ENCODE measurements at places on chromosomes 16 and 17.
A peak's percentile ranks its signal among the peaks of the same experiment; 100 is the strongest.

- DNase-seq = no peak
Measured at GRCh38 chr16:24088767-24089166, 167.4 kb upstream of the CACNG3 start.

DNA sequence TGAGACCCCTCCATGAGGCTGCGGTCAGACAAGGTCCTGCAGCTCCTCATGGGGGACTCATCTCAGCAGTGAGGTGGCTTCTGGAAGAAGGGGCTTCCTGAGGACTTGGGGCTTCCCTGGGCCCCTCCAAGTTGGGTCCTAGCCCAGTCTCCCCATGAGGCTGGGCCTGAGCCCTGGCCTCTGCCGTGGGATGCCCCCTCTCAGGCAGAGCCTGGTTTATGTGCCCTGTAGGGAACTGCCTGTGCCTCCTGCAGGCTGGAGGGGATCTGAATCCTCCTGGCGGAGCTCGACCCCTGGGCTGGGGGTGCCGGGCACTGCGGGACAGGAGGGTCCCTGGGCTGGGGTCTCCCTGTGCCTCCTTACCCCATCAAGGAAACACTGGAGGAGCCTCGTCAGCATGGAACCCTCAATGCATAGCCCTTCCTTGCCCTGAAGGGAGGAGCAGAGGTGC, 45.8 kb downstream of the TNFRSF13B start:
- no peak for DNase-seq

DNA sequence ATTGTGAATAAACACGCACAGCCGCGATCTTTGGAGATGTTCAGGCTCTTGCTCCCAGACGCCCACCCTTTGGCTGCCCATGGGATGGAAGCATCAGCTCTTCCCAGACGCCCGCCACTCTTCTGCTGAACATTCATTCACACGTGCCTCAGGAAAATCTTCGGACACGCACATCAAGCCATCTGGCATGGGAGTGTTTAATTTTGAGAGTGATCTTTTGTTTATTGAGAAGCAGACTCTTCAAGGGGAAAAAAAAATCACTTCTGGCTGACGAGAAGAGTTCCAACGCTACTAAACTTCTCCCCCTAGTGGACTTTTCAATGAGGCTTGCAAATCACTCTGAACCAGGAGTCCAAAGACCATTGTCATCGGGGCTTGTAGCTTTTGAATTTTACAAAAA, 62.0 kb upstream of the NUDT7 start:
- no peak for DNase-seq

- DNase-seq = no peak
Measured at GRCh38 chr16:31561426-31562233, 33.9 kb downstream of the AHSP start.

DNA sequence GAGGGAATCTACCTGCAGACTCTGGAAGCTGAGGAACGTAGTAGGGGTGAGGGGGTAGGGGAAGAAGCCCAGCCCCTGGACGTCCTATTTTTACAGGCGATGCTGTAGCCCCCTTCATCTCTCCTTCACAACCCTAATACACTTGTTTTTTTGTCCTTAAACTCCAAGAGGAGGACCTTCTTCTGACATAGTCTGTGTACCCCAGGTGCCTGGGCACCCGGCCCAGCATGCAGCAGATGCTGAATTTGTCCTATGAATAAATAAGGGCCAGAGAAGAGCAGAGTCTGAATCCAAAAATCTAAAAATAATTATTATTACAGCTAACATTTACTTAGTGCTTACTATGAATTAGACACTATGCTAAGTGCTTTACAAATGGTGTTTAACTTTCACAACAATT, 5.1 kb downstream of the KIF18B start:
- DNase-seq = no peak

GRCh38 chr17:30086896-30087295, 29.7 kb upstream of the NSRP1 start:
- DNase-seq = no peak

GRCh38 chr17:40318830-40319391, 9.9 kb downstream of the RARA start:
- no peak for DNase-seq

DNA sequence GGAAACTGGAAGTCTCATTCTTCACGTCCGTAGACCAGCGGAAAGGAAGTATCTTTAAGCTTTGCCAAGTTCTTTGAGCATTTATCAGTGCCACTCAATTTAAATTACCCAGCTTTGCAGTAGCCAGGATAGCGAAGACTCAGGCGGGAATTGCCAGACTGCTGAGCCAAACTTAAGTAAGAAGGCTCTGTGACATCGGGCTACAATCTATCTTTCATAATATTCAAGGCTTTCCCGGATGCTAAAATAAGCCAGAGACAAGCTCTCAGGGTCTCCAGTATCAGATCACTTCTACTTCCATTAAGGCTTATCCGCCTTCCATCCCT, 436 bp upstream of the BRIP1 start:
- peak; percentile 0 for DNase-seq

GRCh38 chr17:1486802-1487695, 5.4 kb downstream of the MYO1C start:
- DNase-seq = peak; percentile 46

DNA sequence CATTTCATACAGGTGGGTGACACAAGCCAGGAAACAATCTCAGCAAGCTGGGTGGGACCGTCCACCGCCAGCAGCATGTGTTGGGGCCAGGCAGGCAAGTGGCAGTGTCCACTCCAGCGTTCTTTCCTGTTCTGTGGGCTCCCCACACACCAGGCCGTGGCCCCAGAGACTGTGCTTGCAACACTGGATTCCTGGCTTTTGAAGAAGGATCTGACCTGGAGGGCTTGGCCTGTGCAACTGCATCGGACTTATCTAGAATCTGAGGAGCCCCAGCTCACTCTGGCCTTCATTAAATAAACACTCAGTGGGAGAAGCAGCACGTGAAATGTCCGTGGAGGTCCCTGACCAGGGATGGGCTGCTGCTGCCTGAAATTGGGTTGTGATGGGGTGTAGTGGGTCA, 3.2 kb downstream of the KSR1 start:
- DNase-seq = no peak

DNA sequence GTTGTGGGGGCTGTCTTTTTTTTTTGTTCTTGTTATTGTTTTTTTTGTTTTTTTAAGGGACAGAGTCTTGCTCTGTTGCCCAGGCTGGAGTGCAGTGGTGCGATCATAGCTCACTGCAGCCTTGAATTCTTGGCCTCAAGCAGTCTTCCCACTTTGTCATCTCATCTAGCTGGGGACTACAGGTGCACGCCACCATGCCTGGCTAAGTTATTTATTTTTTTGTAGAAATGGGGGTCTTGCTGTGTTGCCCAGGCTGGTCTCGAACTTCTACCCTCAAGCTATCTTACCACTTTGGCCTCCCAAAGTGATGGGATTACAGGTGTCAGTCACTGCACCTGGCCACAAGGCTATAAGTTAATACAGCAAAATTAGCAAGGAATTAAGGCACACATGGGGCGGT, 101.7 kb downstream of the ABCC1 start:
- no peak for DNase-seq

- no peak for DNase-seq
Measured at GRCh38 chr17:31811101-31811500, 47.9 kb downstream of the COPRS start.

GRCh38 chr16:13435873-13436474, 484.0 kb upstream of the ERCC4 start:
- DNase-seq = no peak

DNA sequence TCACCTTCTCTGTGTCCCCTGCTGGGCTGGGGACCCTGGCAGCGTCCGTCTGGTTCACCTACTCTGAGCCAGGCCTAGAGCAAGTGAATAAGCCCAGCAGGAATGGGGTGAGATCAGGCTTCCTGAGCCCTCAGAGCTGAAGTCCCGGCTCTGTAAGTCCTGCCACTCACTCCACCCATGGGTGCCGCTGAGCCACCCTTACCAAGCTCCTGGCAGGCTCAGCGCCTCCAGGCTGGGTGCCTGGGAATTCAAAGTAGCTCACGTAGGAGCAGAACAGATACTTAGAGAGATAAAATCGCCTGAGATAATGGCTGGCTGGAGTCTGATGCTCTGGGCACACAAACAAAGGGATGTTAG, 9.8 kb upstream of the LASP1NB start:
- DNase-seq = no peak

DNA sequence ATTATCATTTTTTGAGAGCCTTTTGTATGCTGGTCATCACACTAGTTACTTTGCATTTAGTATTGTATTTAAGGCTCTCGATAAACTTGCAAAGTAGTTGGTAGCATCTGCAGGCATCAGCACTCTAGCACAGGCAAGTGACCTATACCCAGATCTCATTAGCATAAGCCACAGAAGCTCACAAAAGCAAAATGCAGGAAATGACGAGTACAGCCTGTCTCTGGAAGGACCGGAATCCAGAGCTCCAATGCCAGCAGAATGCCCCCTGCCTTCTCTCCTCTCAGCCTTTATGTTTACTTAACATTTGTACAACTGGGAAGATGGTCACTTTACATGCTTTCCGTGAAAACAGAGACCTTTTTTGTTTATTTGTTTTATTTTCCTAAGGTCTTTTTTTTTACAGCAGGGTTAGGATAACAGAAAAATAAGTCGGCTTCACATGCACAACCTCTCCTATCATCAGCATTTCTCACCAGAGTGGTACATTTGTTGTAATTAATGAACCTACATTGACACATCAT, 45.4 kb upstream of the MYOCD start:
- no peak for DNase-seq

- DNase-seq = no peak
Measured at GRCh38 chr16:27729516-27730304, 179.8 kb downstream of the KATNIP start.

DNA sequence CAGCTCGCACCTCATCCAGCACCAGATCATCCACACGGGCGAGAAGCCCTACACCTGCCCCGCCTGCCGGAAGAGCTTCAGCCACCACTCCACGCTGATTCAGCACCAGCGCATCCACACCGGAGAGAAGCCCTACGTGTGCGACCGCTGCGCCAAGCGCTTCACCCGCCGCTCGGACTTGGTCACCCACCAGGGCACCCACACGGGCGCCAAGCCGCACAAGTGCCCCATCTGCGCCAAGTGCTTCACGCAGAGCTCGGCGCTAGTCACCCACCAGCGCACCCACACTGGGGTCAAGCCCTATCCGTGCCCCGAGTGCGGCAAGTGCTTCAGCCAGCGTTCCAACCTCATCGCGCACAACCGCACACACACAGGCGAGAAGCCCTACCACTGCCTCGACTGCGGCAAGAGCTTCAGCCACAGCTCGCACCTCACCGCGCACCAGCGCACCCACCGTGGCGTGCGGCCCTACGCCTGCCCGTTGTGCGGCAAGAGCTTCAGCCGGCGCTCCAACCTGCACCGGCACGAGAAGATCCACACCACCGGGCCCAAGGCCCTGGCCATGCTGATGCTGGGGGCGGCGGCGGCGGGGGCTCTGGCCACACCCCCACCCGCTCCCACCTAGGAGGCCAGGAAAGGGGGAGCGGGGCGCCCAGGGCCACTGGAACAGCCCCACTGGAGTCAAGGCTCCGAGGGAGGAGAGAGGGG, 7.5 kb downstream of the ZNF205 start:
- DNase-seq = no peak

DNA sequence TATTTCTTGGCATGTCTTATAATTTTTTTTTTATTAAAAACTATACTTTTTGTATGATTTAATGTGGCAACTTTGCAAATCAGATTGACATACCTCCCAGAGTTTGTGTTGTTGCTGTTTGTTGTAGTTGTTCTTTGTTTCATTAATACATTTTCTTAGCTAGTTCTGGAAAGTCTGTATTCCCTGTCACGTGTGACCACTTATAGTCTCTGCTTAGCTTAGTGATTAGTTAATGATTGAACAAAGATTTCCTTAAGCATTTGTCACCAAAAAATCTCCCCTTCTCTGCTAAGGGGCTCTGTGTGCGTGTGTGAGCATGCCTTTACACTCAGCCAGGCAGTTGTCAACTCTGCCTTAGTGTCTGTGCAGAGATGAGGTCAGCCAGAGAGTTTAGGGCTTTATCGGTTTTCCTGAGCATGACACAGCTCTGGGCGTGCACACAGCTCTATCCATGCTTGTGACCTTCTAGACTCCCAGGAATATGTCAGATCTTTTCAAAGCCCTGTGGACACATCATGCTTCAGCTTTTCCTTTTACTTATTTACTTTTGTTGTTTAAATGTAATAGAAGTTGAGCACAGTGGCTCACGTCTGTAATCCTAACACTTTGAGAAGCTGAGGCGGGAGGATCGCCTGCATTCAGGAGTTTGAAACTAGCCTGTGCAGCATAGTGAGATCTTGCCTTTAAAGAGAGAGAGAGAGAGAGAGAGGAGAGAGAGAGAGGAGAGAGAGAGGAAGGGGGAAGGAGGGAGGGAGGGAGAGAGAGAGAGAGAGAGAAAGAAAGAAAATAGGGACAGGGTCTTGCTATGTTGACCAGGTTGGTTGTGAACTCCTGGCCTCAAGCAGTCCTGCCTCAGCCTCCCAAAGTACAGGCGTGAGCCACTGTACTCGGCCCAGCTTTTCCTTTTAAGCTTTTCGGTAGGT, 21.9 kb downstream of the DNAI2 start:
- DNase-seq = no peak

DNA sequence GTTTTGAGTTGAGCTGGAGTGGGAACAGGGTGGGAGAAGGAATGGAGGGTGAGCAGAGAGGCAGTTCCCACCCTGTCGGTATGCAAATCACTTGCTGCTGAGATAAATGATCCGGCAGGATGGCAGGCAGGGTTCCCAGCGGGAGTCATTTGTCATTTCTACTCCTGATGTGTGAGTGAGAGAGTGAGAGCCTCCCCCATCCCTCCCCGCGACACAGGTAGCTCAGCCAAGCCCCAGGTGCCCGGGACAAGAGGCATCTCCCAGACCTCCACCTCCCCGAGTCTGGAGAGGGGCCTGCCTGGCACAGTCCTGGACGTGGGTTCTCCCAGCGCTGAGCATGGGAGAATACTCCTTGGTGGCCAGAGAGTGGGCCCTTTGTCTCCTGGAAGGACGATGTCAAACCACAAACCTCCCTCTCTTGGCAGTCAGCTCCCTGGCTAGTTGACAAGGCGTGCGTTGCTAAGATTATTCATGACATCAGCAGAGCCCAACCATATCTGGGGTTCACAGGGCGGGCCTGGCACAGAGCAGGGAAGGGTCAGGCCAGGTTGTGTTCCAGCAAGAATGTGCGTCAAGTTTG, 33.7 kb upstream of the TNRC6C start:
- DNase-seq = no peak

DNA sequence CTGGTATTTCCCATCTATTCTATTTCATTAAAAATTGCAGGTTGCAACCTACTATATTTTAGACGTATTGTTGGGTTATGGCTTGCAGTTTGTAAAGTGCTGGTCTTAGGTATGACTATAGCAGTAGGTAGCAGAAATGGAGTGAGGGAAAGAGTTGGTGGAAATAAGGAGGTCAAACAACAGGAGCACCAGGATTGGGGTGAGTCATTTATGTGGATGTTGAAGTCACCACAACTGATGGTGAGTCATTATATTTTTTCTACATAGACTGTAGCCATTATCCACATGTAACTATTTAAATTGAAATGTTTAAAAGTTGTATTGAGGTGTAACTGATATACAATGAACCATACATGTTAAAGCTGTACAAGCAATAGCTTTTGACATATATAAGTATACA, 25.0 kb upstream of the HS3ST3A1 start:
- DNase-seq = no peak

DNA sequence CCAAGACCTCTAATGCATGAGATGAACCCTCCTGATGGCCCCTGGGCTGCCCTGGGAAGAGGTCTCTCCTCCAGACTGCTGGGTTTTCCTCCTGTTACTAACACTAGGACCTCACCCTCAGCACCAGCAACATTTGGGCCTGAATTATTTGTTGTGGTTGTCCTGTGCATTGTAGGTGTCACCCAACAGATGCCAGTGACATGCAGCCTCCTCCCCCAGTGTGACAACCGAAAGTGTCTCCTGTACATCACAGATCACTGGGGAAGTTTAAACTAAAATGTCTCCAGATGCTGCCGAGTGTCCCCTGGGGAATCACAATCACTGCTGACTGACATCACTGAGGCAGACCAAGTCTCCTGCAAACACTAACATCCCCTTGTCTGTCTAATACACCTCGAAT, 74.8 kb downstream of the SLC5A11 start:
- no peak for DNase-seq
